Activated T-helper 17 cell treated with anti-CD3 and anti-CD28 coated beads, Interleukin-2, amount 50 U/mL, for 72 hours (primary cell): ENCODE measurements at places on chromosomes 5 and 9. TPM values are rescaled to one million over a fixed set of nuclear protein-coding genes. Genes with fewer than 3 reads are reported as not detected.

GRCh38 chr9:22454016-22454415, 7.4 kb downstream of the DMRTA1 start:
- ATAC-seq = no peak

DNA sequence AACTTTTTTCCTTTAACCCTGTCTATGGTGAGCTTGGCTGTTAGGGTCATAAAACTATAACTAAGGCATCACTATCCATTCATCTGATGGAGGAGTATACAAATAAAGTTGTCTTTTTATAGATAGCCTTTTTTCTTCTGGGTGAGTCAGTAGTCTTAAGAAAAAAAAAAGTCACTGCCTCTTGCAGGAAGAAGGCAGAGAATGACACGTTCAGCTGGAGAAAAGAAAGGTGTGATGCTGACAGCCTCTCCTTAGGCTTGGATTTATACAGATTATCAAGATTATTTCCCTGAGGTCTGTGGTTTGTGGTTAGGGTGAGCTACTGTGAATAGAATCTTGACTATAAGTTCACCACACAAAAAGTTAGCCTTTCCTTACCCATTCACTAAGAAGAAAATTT, 23.0 kb downstream of the EPB41L4B start:
- no peak for ATAC-seq

- no peak for ATAC-seq
These were observed 68.8 kb downstream of the NTRK2 start for GRCh38 chr9:84738353-84738752.

The MVB12B gene
- total RNA-seq = 3.9 TPM

GRCh38 chr9:72203205-72203803, 54.1 kb downstream of the GDA start:
- no peak for ATAC-seq

GRCh38 chr5:122639033-122639432, 135.8 kb upstream of the SNX2 start:
- ATAC-seq = no peak

The TSSK1B gene
- not detected for total RNA-seq

The UHRF2 gene
- total RNA-seq = 98.7 TPM

DNA sequence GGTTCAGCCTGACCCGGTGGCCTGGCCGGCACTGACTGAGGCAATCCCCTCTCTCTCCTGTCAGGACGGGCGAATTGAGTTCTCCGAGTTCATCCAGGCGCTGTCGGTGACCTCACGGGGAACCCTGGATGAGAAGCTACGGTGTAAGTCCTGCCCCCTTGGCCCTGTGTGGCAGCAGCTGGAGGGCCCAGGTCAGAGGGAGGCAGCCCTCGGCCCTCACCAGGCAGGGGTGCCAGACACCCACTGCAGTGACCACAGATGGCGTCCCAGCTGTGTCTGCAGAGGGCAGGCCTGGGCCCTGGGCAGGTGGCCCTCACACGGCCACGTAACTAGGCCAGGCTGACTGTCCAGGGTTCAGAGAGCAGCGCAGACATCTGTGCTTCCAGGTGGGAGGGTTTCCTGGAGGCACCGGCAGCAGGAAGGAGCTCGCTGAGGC, 45.9 kb upstream of the HMCN2 start:
- no peak for ATAC-seq

GRCh38 chr9:120579139-120580050, 572 bp downstream of the CDK5RAP2 start:
- ATAC-seq = peak; percentile 51

- no peak for ATAC-seq
These were observed 182.4 kb downstream of the TLR4 start for GRCh38 chr9:117886616-117887015.

The PCDHGB2 gene
- 0.17 TPM for total RNA-seq

- no peak for ATAC-seq
These were observed 26.3 kb upstream of the TENT4A start for GRCh38 chr5:6686915-6687409.

The ANKRD31 gene
- total RNA-seq = 0.48 TPM

The TMEM215 gene
- total RNA-seq = not detected

DNA sequence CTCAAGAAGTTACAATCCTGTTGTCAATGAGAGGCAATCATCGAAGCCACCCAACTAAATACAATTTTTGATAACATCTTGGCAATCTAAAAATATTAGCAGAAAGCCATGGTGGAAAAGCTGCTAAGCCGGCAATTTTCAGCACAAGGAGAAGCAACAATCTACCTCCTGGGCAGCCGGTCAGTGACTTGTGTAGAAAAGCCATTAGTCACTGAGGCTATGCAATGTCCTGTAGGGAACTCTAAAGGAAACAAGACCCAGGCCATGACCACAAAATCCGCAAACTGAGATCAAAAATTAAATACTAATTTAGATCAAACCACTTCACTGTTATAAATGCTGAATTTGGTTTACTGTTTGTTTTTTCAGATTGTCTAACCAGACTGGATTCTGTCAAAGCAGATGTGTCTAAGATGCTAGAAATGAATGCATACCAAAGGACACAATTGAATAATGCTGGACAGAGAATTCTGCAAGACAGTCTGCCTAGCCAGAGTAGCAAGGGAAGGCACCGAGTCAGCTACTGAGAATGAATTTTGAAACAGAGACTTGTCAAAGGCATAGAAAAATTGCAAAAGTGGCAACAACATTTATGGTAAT, 384.8 kb downstream of the PRELID2 start:
- ATAC-seq = no peak

DNA sequence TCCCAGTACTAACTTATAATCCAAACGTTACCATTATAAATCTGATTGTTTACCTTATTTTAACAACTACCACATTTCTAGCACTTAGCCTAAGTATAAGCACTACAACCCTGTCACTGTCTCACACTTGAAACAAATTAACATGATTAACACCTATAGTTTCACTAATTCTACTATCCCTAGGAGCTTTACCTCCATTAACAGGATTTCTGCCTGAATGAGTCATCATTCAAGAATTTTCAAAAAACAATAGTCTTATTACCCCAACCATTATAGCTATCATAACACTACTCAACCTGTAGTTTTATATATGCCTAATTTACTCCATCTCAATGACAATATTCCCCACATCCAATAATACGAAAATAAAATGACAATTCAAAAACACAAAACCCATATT, 89.6 kb downstream of the INSL6 start:
- ATAC-seq = no peak

DNA sequence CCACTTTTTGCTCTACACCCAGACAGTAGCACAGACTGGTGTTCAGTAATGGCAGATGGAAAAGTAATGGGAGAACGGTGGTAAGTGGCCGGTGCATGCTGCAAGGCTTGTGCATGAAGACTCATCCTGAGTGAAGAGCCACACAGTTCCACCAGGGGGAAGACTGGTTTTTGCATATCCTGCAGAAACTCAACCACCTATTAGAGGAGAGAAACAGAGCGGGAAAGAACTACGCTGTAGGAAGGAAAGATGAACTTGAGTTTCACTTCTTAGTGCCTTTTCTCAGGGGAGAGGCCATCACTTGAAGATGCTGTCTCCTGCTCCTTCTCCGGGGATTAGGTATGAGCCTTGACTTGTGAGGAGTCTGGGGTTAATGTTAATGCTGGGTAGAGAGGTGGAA, 9.4 kb upstream of the PRSS3 start:
- no peak for ATAC-seq
